CD4-positive, CD25-positive, alpha-beta regulatory T cell (primary cell): ENCODE measurements at places on chromosomes 13 and 19.
A peak's percentile ranks its signal among the peaks of the same experiment; 100 is the strongest.

GRCh38 chr19:843836-844545 lies 3.2 kb downstream of the PRTN3 start:
- no peak for DNase-seq

GRCh38 chr13:40213779-40214178 lies 452.7 kb downstream of the FOXO1 start:
- no peak for DNase-seq

DNA sequence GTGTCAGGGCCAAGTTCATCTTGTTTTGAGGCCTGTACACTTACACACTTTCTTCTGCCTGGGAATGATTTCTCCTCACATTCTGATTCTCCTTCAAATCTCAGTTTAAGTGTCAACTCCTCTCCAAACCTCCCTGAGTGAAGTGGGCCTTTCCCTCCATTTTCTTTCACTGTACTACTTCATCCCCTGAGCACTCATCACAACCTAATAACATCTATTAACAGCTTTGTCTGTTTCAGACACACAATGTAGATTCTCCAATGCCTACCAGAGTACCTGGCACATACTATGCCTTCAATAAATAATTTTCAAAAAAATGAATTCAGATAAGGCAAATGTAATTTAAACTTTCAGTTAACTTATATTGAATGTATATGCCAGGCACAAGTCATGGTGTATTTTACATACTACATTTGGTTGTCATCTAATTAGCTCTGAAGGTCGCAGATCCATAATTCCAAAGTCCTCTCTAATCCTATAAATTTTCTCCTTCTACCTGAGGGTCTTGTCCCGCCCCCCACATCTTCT lies 357 bp upstream of the COG6 start:
- no peak for DNase-seq

GRCh38 chr13:38542601-38543000 lies 144.3 kb upstream of the FREM2 start:
- DNase-seq: no peak

- no peak for DNase-seq
Measured at GRCh38 chr13:59043016-59043415, 1120.7 kb downstream of the DIAPH3 start.

DNA sequence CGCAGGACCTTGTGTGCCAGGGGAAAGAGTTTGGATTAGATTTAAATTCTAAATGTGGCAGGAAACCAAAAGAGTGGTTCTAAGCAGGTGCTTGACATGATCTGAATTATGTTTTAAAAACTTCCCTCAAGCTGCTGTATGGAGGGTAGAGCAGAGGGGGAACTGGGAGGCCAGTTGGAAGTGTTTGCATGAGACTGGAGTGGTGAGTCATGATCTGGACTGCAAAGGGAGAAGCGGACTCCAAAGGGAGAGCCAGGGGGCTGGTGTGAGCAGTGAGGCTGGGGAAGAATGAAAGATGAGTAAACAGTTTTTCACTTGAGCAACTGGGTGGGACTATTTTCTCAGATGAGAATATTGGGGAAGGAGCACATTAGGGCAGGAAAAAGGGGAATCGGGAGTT lies 206.1 kb downstream of the DNAJC15 start:
- DNase-seq: no peak

DNA sequence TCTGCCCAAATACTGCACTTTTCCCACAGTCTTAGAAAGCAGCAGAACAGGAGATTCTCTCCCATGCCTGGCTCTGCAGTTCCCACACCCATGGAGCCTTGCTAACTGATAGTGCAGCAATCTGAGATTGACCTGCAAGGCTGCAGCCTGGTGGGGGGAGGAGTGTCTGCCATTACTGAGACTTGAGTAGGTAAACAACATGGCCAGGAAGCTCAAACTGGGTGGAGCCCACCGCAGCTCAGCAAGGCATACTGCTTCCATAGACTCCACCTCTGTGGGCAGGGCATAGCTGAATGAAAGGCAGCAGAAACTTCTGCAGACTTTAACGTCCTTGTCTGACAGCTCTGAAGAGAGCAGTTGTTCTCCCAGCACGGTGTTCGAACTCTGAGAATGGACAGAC lies 358.5 kb upstream of the PCDH9 start:
- no peak for DNase-seq

- DNase-seq: no peak
Measured at GRCh38 chr13:109595471-109595870, 190.9 kb downstream of the IRS2 start.

DNA sequence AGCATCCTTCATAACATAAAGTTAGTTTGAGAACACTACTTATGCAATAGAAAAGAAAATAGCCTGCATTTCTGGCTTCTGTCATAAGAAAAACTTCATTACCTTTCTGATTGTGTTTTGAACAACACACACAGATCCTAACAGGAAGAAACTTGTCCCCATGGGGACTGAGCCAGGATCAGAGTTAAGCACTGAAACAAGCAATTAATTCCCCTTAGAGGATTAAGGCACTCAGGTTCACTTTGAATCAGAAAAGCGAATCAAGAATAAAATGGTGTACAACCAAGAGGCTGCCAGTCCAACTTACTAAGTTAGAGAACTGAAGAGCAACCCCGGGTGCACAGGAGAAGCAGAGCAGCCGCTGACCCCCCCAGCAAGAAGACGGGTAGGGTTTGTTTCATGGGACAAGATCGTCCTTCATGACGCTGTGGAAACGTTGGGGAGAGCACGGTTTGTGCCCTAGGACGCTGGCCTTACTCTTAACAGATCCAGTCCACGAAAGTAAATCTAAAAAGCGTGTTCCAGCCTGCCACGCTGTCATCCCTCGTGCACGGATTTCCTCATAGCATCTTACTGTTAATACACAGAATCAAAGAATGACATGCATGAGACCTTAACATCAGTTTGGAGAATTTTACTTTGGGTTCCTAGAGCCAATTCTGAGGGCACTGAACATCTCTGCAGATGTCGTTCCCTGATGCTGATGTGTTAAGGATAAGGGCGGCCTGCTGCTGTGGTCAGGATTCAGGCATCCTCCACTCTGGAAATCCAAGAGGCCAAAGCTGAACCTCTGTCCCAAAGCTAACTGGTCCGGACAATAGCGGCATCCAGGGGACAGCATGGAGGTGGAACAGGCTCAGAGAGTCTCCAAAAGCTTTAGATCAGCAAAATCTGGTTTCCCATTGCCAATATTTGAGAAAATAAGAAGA lies 46.4 kb downstream of the GGACT start:
- DNase-seq: no peak

- no peak for DNase-seq
Measured at GRCh38 chr19:47075941-47076340, 27.5 kb upstream of the TMEM160 start.

GRCh38 chr13:114282041-114282670 lies 755 bp downstream of the UPF3A start:
- DNase-seq: peak; percentile 88

GRCh38 chr13:113653264-113654174 lies 4.5 kb downstream of the ATP4B start:
- no peak for DNase-seq

GRCh38 chr13:101520672-101521071 lies 68.2 kb downstream of the ITGBL1 start:
- DNase-seq: peak; percentile 31

- DNase-seq: no peak
Measured at GRCh38 chr19:1483131-1483978, 4.3 kb upstream of the C19orf25 start.

GRCh38 chr19:55225415-55225958 lies 3.1 kb downstream of the TMEM86B start:
- no peak for DNase-seq

GRCh38 chr13:113458253-113459065 lies 5.2 kb upstream of the ADPRHL1 start:
- DNase-seq: no peak

DNA sequence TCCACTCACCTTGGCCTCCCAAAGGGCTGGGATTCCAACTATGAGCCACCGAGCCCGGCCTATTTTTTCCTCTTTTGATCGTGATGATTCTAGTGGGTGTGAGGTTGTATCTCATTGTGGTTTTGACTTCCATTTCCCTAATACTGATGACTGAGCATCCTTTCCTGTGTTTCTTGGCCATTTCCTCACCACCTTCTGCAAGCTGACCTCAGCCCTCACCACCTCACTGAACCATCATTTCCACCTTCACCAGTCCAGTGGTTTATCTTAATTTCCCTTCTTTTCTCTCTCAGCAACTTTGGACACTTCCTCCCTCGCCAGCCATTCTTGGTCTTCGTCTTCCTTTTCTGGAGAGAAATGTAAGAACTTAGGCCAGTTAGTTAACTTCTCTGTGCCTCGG lies 13.0 kb upstream of the BICRA start:
- no peak for DNase-seq

GRCh38 chr19:29303069-29303718 lies 90.2 kb upstream of the UQCRFS1 start:
- DNase-seq: no peak

DNA sequence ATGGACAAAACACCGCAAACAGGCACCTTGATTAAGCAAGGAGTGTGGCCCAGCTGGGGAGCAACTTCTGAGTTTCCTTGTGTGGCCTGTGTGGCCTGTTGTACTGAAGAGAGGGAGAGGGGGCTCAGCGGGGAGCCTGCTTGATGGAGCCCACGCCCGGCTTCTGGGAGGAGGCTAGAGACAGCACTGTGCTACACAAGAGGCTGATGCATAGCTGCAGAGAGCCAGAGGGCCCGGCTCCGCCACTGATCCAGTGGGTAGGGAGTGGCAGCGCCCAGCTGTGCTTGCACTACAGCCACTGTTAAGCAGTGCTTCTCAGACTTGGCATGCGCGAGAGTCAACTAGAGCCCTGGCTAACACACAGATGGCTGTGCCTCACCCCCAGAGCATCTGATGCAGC lies 19.0 kb downstream of the LYL1 start:
- DNase-seq: no peak

GRCh38 chr19:35592226-35592625 lies 6.3 kb downstream of the PMIS2 start:
- DNase-seq: peak; percentile 26
